ENCODE measurements at places on chromosomes 5 and 9. TPM values are rescaled to one million over a fixed set of nuclear protein-coding genes. Genes with fewer than 3 reads are reported as not detected.

The CDC25C gene
- total RNA-seq: 36.2 TPM

DNA sequence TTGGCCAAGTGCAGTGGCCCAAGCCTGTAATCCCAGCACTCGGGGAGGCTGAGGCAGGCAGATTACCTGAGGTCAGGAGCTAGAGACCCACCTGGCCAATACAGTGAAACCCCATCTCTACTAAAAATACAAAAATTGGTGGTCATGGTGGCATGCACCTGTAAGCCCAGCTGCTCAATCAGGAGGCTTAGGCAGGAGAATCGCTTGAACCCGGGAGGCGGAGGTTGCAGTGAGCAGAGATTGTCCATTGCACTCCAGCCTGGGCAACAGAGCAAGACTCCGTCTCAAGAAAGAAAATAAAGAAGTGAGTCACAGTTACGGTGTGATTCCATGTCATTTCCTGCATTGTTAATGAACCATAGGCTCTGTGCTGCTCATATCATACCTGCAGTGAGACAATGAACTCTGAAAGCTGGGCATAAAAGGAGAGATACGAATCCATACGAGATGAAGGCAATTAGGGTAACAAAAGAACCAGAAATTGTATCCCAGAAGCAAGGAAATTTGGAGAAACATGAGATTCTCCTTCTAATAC, 44.6 kb downstream of the TIMD4 start:
- H3K36me3 ChIP-seq: no peaks in the 10 kb centered on the region
- peaks cover 22% of the 10 kb centered on the region for H3K27me3 ChIP-seq

The PCDHA13 gene
- total RNA-seq: not detected

The PTGS1 gene
- total RNA-seq: 1.8 TPM

DNA sequence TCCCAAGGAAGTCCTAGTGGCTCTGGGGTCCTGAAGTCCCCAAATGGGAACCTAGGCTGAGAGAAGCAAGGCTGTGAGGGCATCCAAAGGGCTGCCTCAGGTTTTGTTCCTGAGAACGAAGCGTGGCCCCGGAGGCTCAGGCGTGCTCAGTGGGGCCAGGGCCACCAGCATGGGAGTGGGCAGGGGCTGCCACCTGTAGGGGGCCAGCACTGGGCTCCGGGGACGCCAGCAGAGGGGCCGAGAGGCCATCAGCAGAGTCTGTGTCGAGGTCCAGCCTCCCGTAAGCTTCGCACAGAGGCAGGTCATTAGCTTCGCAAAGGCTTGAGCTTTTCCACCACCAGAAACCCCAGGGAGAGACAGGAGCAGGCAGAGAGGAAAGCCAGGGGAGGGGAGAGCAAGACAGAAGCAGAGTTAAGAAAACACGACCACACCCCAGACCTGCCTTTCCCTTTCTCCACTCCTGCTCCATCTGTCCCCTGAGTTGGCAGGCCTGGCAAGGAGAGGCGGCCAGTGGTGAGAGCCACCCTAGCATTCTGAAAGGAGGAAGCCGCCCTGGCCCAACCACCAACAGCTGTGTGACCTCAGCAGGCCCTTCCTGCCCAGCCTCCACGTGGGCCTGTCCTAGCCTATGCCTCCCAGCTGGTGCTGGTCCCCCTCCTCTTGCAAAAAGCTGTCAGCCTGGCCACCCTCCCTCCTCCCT, 5.5 kb upstream of the SURF6 start:
- no peaks in the 10 kb centered on the region for H3K27me3 ChIP-seq
- H3K27ac ChIP-seq: no peak overlapping the region
- no peak for DNase-seq
- no peak overlapping the region for H3K4me3 ChIP-seq
- H3K36me3 ChIP-seq: no peaks in the 10 kb centered on the region

Data from PC-9 (cell line).